ENCODE measurements at places on chromosomes 7 and 10.
A peak's percentile ranks its signal among the peaks of the same experiment; 100 is the strongest.

- no peak for DNase-seq
Measured at GRCh38 chr10:106991091-106991490, 173.4 kb downstream of the SORCS1 start.

DNA sequence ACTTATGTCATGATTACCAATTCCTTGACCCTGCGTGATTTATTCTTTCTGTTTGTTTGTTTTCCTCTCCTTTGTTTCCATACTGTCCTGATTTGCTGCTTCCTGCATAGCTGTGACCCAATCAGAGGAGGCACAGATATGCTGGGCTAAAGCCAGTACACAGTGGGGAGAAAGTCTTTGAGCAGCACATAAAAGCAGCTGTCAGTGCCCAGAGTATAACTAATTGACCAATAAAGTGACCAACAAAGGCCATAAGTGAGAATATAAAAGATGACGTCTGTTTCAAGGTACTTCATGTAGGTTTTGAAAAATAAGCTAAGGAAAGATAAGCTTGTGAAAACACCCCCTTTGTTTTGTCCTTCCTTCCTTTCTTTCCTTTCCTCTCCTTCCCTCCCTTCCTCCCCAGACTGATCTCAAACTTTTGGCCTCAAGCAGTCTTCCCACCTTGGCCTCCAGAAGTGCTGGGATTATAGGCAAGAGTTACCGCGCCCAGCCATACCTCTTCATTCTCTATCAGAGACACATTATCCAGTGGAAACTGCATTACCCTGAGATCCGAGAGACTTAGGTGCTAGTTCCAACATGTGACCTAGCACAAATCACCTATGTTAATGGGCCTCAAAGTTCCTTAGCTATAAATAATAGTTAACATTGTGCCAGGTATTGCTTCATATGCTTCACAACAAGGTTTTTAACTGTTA is 17.0 kb downstream of the BCAP29 start:
- DNase-seq: no peak

DNA sequence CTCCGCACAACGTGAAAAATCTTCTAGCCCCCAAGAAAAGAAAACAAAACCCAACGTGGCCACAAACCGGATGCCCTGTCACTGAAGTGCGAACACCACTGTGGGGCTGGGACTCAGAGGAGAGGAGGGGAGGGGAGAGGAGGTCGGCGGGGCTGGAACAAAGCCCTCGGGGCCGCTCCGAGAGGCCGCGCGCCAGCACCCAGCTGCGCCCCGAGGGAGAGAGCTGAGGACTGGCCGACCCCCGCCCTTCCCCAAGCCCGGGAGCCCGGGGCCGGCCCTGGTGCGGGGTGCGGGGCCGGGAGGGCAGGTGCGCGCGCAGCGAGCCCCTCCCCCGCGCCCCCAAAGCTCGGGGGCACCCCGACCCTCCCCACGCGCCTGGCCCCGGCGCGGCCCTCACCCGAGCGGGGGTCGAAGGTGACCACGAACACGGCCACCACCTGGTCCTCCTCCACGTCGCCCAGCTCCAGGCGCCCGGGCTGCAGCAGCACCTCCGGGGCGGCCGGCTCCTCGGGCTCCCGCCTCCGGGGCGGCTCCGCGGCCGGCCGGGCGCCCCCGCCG is 398 bp downstream of the DENND11 start:
- DNase-seq: peak; percentile 67

- DNase-seq: no peak
Measured at GRCh38 chr7:34392972-34393371, 265.0 kb upstream of the NPSR1 start.

DNA sequence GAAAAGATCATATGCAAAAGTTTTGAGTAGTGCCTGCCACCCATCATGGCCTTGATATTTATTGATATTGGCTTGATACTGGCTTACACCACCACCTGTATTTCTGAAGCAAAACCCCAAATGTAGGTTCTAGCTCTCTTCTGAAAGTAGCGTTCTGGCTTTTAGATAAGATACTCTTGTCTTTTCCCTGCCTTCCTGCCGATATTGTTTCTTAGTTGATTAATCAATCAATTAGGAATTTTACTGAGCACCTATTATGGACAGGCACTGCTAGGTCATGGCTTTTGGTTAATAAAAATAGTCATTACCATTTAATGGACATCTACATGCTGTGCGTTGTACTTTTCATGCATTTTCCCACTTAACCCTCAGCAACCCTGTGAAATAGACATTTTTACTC is 7.9 kb downstream of the SFRP5 start:
- no peak for DNase-seq

GRCh38 chr10:100788002-100788903 is 42.9 kb downstream of the PAX2 start:
- no peak for DNase-seq

Measured in memory B cell (primary cell).